ENCODE measurements at places on chromosomes 13 and 19.

GRCh38 chr13:91245288-91245687, 102.2 kb upstream of the MIR17HG start:
- no peak for DNase-seq

- no peak for DNase-seq
These were observed 2.0 kb upstream of the FFAR2 start for GRCh38 chr19:35445826-35446593.

- no peak for DNase-seq
These were observed 43.1 kb downstream of the PCDH9 start for GRCh38 chr13:67186995-67187569.

- no peak for DNase-seq
These were observed 6.0 kb downstream of the SMARCA4 start for GRCh38 chr19:10966809-10967208.

GRCh38 chr13:75870397-75870903, 234.3 kb downstream of the LMO7 start:
- peak; percentile 26 for DNase-seq

GRCh38 chr19:19113040-19113626, 25.1 kb downstream of the TMEM161A start:
- DNase-seq = no peak
